ENCODE measurements at places on chromosomes 12 and 14.

DNA sequence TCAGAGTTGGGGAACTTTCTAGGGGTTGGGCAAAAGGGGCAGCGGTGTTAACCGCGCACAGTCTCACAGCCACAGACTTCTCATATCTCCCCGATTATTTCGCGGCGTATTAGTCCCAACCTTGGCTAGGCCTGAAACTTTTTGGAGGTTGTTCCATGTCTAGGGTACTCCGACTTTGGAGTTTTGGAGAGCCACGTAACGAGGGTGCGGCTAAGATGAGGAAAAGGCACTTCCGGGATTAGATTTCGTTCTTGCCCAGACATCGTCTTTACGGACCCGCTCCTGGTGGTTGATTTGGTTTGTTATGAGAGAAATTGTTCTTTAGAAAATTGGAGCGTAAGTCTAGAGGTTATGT lies 513 bp downstream of the CCNK start:
- no peak for DNase-seq

DNA sequence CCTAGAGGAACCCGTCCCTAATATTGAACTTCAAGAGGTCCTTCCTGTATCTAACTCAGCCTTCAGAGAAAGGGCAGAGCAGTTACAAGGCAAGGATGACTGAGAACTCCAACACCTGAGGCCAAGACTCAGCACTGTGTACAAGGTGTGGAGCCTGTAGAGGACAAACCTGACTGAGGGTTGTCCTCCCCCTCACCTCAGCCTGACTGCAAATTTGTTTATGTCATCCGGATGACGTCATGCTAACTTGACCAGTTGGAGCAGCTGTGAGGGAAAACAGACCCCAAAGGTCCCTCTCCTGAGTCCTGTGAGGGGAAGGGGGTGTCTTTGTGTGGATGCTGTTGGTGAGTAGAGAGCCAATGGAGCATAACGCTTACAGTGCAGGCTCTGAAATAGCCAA lies 4.3 kb downstream of the CRACR2A start:
- DNase-seq, result no peak

- peak; percentile 90 for DNase-seq
These were observed at the start of gene PPP1R13B for GRCh38 chr14:103847451-103848174. Gene PPP1R13B (minus strand): TSS chr14:103847575. CDS start chr14:103847307, 268 bp downstream.

DNA sequence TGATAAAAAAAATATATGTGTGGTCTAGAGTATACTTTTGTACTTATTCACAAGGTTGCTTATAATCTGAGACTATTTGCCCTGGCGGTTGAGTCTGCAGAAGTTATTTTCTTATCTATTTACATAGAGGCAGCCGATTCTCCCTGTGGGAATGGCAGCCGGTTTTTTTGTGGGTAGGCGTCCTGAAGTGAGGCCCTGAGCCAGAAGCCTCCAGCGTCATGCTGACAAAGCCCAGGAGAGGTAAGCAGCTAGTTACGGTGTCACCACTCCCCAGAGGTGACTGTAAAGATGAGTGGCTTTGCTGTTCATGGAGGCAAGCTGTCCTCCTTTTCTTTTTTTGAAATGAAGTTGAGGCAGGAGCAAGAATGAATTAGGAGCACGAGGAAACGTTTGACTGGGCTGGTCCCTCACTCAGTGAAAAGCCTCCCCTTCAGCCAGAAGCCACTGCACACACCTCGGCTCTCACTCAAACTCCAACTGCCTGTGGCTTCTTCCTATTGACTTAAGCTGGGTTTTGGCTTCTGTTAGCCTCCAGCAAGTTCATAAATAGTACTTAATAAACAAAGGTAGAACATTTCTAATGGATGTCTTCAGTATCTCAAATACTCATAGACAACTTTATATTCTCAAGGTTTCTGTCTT lies 21.5 kb downstream of the PAX9 start:
- no peak for DNase-seq

- no peak for DNase-seq
These were observed 25.0 kb downstream of the YAF2 start for GRCh38 chr12:42213023-42213422.

- DNase-seq, result no peak
These were observed 158.5 kb downstream of the TGFB3 start for GRCh38 chr14:75823334-75823733.

DNA sequence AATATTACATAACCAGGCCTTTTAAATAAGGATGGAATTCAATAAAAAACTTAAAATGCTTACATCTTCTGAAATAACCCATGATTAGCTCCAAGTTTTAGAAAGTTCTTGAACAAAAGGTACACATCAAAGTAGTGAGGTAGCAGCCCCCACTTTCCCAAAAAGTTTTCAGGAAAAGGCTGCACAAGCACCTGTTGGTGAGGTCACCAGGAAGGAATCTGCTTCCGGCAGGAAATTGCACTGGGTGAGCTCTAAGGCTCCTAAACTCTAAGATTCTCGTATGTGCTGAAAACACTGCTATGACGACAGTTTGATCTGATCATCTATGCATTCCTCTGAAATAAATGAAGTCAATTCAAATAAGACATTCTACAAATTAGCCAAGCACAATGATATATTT lies 34.3 kb upstream of the TTC7B start:
- no peak for DNase-seq

GRCh38 chr12:129103231-129103630 lies 250.0 kb downstream of the GLT1D1 start:
- no peak for DNase-seq

DNA sequence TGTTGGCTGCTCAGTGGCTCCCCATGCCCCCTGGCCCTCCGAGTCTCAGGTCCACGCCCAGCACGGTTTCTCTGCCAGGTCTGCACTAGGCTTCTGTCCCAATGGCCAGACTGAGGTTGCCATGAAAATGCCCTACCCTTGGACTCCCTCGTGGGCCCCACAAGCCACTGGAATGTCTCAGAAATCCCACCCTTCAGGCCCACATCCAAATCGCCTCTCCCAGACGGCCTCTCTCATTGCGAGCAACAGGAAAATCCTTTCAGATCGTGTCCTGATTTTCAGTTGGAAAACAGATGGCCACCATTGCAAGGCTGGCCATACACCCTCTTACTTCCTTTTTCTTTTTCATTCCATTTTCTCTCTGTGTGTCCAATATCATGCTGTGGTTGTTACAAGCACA lies 77.3 kb downstream of the IRF2BPL start:
- DNase-seq, result no peak

- DNase-seq, result no peak
These were observed 29.8 kb downstream of the ANKRD9 start for GRCh38 chr14:102479777-102480176.

- no peak for DNase-seq
These were observed 26.4 kb upstream of the FAM222A start for GRCh38 chr12:109687250-109687649.

- DNase-seq, result no peak
These were observed 116.9 kb downstream of the FGD4 start for GRCh38 chr12:32516230-32516629.

DNA sequence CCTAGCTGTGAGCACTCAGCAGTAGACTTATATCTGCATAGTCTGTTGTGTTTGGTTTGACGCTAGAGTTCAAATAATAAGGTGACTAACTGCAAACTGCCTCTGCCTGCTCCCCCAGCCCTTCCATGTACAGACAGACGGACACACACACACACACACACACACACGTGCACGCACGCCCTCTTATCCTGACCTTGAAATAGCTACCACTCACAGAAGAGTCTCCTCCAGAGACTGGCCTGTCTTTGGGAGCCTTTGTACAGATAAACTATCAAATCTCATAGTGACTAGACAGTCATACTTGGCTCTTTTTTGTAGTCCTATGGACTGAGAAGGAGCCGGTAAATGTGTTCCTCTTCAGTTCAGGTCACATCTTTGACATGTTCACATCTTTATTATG lies 158.4 kb downstream of the FBXL14 start:
- DNase-seq, result no peak

DNA sequence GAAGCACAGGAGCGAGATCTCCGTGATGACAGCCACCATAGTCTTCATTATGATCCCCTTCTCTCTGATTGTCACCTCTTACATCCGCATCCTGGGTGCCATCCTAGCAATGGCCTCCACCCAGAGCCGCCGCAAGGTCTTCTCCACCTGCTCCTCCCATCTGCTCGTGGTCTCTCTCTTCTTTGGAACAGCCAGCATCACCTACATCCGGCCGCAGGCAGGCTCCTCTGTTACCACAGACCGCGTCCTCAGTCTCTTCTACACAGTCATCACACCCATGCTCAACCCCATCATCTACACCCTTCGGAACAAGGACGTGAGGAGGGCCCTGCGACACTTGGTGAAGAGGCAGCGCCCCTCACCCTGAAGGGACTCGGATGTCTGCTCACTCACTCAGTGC lies 775 bp downstream of the OR10P1 start:
- no peak for DNase-seq

GRCh38 chr12:53213348-53213747 lies 6.3 kb upstream of the ITGB7 start:
- peak; percentile 78 for DNase-seq

- no peak for DNase-seq
These were observed 83.4 kb downstream of the NAV3 start for GRCh38 chr12:77914081-77914488.
